ENCODE measurements at places on chromosomes 1 and 21. TPM values are rescaled to one million over a fixed set of nuclear protein-coding genes. Genes with fewer than 3 reads are reported as not detected.
A peak's percentile ranks its signal among the peaks of the same experiment; 100 is the strongest.

GRCh38 chr1:45410850-45411509 is 70.7 kb upstream of the MUTYH start:
- no peak for DNase-seq

GRCh38 chr1:180791806-180792205 is 120.9 kb upstream of the KIAA1614 start:
- peak; percentile 42 for DNase-seq

GRCh38 chr1:1025730-1026129 is 5.8 kb downstream of the AGRN start:
- no peak for DNase-seq

GRCh38 chr1:93629101-93630059 is 52.3 kb downstream of the BCAR3 start:
- DNase-seq: peak; percentile 91

GRCh38 chr1:26994020-26994786 is 711 bp downstream of the TRNP1 start:
- DNase-seq: peak; percentile 40

DNA sequence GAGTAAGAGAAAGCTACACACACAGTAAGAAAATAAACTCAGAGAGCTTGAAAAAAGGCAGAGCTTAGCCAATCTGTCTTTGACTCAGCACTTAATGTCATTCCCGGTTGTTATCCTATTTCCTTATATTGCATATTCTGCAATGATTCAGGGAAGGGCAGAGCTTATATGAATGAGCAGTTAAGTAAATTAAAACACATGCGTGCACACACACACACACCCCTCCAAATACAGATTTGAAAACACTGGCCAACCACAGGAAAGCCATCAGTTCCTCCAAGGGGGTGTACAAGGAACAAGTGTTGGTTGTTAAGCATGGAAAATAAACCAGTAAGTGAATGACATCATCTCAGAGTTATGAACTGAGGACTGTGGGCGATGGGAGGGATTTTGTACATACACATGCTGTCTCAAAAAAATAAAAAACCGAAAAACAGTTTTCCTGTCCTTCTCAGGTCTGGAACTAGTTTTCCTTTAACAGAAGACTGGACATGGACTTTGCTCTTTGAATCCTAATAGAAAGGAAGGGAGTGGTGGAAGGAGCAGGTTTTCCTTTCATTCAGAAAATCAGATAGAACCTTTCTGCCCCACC is 1.0 kb downstream of the IQGAP3 start:
- peak; percentile 90 for DNase-seq

OR2M3 gene
- total RNA-seq: not detected

KRTAP19-3 gene
- not detected for total RNA-seq

All from dermis blood vessel endothelial cell (primary cell).